Pancreas (tissue), 10 donors: ENCODE measurements at places on chromosomes 3 and 15. TPM values are rescaled to one million over a fixed set of nuclear protein-coding genes. Genes with fewer than 3 reads are reported as not detected.

DNA sequence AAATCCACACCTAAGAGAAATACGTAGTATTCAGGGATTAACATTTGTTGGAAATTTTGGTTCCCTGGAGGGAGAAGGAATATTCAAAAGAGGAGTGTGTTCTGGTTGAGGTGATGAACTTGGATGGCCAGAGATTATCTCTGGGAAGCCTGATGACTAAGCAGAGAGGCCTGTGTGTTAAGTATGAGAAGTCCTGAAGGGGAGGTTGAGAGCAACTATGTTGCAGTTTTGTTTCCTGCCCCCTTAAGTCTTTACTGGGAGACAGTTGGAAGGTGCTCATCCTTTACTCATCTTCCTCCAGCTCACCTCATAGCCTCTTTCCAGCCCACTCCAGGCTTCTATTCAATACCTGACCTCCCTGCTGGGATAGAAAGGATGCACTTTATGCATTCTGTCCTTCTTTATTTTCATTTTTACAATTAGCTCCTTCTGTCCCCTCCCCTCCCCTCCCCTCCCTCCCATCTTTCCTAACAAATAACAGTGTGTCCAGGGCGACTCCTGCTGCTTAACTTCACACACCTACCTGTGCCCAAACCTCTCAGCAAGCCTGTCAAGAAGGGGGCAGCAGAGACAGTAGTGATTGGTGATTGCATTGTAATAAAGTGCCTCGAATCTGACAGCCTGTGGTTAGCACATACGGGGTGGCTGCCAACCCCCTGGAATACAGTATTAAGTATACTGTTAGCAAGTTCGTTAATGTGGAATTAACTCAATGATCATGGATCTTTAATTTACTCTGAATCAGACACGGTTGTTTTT, 11.9 kb downstream of the RAP2B start:
- no peaks in the 10 kb centered on the region for H3K4me1 ChIP-seq
- no peak for DNase-seq
- H3K27me3 ChIP-seq: no peaks in the 10 kb centered on the region
- H3K27ac ChIP-seq: no peak overlapping the region
- no peak overlapping the region for H3K4me3 ChIP-seq

DNA sequence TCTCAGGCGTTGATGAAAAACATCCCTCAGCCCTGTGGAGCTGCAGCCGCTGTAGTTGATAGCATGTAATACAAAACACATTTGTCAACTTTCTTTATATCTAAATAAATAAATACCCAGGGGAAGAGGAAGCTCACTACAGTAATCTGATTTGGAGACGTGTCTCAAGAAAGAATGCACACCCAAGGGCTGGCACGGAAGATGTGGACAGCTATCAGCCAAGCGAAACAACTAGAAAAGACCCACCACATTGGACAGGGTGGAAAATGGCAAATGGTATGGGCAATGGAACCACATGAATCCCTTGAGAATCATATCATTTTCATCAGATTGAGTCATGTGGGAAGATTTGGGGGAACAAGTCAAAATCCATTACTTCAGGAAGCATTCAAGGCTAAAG, 43.1 kb upstream of the ALDH1A3 start:
- no peaks in the 10 kb centered on the region for H3K27me3 ChIP-seq
- DNase-seq: no peak
- H3K27ac ChIP-seq: no peak overlapping the region

The CPN2 gene
- not detected for total RNA-seq

DNA sequence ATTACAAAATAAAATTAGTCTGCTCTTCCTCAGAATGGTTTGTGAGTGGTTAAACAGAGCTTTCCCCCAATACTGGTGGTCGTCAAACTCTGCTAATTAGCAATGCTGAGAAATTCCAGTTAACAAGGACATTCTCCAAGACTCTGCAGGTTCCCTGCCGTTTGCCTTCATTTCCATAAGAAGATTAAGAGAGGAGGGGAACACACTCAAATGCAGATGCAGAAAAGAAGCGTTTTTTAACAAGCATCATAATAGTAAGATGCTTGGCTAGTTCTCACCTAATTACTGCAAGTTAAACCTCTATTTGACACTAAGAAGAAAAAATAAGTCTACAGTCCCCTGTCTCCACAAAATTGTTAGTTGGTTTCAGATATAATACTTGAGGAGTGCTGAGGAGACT, 3.7 kb upstream of the SOX2 start:
- no peaks in the 10 kb centered on the region for H3K36me3 ChIP-seq
- H3K4me1 ChIP-seq: no peaks in the 10 kb centered on the region
- no peak overlapping the region for H3K27ac ChIP-seq

DNA sequence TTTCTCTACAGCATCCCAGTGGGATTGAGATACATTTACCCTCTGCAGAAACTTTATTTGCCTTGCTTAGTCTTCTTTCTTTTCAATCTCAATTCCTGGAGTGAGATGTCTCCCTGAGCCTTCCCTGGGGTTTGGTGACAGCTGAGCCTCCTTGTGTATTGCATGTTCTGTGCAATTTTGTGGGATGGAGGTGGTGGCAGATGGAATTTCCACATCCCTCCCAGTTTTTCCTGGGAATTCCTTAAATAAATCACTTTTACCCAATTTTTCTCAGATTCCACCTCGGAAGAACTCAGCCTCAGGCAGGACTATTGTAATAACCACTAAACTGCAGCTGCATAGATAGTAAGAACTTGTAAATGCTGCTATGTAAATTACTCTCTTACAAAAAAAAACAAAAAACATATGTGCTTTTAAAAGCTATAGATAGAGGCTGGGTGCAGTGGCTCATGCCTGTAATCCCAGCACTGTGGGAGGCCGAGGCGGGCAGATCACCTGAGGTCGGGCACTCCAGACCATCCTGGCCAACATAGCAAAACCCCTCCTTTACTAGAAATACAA, 88.5 kb upstream of the ABHD17C start:
- H3K4me1 ChIP-seq: no peaks in the 10 kb centered on the region
- no peaks in the 10 kb centered on the region for H3K27me3 ChIP-seq
- no peak for DNase-seq
- H3K4me3 ChIP-seq: no peak overlapping the region

- no peaks in the 10 kb centered on the region for H3K36me3 ChIP-seq
- H3K4me3 ChIP-seq: no peak overlapping the region
- no peak for DNase-seq
- H3K27ac ChIP-seq: no peak overlapping the region
- no peaks in the 10 kb centered on the region for H3K4me1 ChIP-seq
Observed at GRCh38 chr3:157471064-157471463, 32.2 kb downstream of the VEPH1 start.

- no peaks in the 10 kb centered on the region for H3K27me3 ChIP-seq
- no peak overlapping the region for H3K4me3 ChIP-seq
Observed at GRCh38 chr3:51796854-51797253, 17.8 kb upstream of the IQCF6 start.
